Mucosa of descending colon (tissue), 3 donors: ENCODE measurements at places on chromosomes 11 and 22. TPM values are rescaled to one million over a fixed set of nuclear protein-coding genes. Genes with fewer than 3 reads are reported as not detected.
A peak's percentile ranks its signal among the peaks of the same experiment; 100 is the strongest.

DNA sequence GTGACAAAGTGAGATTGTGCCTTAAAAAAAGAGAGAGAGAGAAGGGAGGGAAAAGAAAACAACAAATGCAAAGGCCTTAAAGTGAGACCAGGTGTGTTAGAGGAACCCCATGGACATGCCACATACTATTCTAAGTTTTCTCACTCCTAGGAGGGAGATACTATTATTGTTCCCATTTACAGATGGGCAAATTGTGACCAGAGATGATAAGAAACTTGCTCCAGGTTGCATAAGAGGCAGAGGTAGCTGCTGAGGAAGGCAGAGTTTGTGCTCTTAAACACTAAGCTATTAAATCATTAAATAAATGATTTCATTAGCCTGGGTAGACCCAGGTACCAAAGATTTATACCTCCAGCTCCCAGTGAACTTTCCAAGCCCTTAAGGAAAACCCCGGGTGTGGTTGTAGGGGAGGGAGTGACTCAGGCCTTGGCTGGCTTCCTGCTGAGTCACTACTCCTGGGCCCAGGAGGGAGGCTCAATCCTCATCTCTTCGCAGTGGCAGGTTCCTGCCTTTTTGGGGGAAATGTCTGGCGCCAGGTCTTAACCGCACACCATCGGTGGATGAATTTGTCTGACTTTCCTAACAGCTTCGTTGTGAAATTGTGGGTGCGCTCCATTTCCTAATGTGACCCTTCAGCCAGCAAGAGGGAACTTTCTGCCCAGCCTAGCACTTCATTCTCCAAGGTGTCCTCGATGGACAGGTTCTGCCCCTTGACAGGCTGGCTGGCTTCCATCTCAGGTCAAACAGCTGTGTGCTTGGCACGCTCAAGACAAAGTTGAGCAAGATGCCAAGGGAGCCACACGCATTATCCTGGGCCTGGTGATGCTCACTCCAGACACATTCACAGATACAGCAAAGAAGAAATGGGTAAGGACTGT is 33.4 kb upstream of the PTPRJ start:
- peak; percentile 61 for DNase-seq

DNA sequence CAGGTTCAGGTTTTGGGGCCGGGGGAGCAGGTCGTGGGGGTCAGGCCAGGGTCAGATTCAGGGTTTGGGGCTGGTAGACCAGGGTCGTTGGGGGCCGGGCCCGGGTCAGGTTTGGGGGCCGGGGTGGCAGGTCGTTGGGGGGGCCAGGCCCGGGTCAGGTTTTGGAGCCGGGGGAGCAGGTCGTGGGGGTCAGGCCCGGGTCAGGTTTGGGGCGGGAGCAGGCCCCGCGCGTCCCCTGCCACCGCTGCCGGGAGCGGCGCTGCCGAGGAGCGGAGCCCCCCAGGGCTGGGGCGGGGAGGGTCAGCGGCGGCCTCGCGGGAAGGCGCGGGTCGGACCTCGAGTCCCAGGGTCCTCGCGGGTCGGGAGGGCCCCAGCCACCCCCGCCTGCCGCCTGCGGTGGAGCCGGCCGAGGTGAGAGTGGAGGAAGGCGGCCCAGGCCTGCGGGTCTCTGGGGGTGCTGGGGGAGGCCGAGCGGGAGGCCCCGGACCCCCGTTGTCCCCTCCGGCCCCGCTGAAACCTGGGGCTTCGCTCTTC is 535 bp downstream of the TRABD start:
- DNase-seq: peak; percentile 38

DNA sequence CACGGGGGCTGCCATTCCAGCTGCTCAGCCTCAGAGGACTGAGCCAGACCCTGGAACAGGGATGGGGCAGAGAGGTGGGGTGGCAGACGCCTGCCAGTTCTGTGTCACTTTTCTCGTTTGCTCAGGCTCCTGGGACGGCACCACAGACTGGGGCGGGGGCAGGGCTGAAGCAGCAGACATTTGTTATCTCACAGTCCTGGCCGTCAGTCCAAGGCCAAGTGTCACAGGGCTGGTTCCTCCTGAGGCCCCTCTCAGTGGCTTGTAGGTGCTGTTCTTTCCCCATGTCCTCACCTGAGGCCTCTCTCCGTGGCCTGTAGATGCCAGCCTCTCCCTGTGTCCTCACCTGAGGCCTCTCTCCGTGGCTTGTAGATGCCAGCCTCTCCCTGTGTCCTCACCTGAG is 24.7 kb downstream of the TPCN2 start:
- DNase-seq: no peak

GRCh38 chr11:83044958-83045712 is 26.6 kb downstream of the RAB30 start:
- DNase-seq: no peak

GRCh38 chr11:66157182-66157864 is 87.3 kb downstream of the PACS1 start:
- DNase-seq: no peak

DNA sequence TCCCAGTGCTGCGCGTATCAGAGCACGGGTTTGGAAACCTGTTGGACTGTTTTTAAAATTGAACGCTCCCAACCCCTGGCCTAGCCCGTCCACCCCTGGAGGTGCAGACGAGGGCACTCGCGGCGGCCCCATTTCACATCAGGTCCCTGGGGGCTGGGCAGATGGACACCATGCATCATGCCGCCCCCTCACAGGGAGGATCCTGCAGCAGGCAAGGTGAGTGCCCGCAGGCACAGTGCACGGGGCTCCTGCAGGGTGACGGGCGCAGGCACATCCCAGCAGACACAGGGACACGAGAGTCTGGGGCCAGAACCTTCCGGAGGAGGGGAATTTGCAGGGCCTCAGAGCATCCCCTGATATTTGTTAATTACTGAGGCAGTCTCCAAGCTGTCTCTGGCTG is 7.3 kb downstream of the ANO9 start:
- peak; percentile 8 for DNase-seq

- no peak for DNase-seq
Measured at GRCh38 chr22:45608763-45609180, 62.9 kb upstream of the ATXN10 start.

DNA sequence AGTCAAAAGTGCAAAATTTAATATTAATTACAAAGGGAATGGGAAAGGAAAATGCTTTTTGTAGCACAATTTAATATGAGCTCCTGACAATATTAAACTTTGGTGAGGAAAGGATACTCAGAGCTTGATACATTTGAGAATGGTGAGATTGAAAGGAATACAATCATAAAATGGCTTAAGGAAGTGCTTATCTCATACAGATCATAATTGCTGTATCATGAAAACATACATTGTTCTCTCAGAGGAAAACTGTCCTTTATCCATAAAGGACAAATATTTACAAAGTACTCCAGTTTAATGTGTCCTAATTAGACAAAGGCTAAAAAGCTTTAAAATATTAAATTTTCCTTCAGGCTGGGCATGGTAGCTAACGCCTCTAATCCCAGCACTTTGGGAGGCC is 260.4 kb downstream of the TMEM135 start:
- no peak for DNase-seq

DNA sequence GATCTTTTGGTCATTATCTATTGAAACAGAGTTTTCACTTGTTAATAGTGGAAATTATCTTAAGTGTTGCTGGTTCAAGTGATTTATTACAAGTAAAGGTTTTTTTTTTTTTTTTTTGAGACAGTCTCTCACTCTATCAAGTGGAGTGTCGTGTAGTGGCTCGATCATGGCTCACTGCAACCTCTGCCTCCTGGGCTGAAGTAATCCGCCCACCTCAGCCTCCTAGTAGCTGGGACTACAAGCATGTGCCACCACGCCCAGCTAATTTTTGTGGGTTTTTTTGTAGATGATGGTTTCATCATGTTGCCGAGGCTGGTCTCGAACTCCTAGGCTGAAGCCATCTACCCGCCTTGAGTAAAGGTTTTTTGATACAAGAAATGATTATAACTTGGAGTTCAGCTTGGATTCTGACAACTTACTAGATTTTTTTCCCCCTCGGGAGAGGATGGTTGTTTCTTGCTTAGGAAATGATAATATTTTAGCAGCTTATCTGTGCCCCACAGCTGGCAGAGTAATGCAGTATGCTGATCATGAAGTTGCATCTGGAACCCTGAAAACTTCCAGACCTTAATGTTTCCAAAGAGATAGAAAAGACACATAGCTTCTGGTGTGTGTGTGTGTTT is 68.9 kb downstream of the MTMR3 start:
- DNase-seq: no peak

DNA sequence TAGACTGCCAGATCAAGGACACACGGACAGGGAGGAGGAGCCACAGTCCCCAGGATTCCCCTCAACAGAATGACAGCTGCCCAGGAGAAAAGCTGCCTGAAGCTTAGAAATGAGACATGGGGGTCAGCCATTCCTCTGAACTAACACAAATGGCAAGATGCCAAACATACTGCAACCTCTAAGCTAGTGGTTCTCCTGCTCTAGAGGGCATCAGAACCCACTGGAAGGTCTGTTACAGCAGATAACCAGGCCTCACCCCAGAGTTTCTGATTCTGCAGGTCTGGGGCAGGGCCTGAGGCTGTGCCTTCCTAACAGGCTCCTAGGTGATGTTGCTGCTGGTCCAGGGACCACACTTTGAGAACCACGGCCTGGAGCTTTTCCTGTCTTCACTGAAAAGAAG is 28.6 kb upstream of the BID start:
- DNase-seq: no peak

DNA sequence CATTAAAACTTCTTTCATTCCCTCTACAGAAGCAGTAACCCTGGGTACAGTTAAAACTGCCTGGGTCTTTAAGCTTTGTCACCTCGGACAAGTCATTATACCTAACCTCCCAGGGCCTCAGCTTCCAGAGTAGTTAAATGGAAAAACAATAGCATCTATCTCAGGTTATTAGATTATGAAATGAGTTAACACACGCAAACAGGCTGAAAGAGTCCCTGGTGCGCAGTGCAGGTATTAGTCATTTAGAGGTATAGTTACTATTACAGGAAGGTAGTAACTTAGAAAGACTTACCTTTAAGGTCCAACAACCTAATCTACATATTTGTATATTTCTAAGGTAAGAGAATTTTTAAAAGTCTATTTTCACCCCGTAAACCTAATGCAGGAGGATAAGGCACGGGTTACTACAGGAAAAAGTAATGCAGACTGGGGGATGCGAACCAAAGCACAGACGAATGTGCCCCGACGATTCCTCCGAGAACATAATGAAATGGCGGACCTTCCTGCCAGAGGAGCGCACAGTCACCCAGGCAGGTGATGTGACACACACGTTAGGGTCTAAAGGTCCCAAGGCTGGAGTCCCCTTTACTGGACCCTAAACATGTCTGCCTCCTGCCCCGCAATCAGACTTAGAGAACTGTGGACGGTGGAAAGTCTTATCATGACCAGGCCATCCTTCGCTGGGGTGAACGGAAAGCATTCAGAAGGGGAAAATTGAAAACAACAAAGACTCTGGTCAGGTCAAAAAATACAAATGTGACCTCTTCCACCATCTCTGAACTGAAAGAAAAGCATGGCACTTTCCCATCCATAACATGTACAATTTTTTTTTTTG is 1.3 kb downstream of the NAP1L4 start:
- DNase-seq: no peak

DNA sequence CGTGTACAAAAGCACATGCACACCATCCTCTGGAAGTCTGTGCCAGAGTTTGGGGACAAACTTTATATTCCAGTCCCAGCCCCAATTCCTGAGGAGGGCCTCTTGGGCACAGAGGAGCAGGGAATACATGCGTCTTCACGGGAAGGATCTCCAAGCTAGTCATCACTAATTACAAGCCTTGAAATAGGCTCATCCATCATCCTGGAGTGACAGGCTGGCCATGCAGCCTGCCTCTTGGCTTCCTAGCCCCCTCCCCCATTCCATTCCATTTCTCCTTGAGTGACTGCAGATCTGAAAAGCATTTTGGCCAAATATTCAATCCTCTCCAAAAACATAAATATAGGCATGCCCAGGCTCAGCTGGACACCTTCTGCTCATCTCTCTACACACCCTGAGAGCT is 24.8 kb downstream of the SERPING1 start:
- DNase-seq: no peak

DNA sequence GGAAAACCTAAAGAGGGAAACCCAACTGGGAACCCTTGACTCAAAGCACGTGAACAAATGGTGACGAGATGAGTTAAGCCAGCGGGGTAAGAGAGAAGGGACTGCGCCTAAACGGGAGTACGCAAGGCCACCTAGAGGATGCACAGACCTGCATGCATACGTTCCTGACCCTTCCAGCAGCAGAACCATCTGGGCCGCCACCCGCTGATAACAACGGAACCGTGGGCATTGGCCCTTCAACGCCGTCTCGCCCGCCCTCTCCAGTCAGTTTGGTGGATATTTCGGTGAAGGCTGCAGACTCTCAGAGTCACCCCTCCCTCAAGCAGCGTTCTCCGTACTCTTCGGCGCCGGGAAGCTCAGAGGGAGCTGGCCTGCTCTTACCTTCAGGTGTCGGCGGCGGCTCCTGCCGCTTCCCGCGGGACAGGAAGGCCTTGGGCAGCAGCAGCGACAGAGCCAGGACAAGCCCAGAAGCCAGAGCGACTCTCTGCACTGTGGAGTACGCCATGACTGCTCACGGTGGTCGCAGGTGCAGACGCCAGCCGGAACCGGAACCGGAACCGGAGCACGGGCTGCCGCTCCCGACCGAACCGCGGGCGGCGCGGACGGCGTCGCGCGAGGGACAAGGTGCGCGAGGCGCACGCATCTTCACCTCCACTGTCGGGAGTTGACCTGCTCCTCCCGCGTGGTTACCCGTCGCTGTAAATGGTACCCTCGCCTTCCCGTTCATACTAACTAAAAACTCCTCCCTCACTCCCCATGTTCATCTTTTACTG is at the start of gene RIC3:
RIC3 (minus strand) TSS at position 541 of the 773 bp plus-strand sequence; CDS start at position 505, 36 bp downstream.
- peak; percentile 7 for DNase-seq

DNA sequence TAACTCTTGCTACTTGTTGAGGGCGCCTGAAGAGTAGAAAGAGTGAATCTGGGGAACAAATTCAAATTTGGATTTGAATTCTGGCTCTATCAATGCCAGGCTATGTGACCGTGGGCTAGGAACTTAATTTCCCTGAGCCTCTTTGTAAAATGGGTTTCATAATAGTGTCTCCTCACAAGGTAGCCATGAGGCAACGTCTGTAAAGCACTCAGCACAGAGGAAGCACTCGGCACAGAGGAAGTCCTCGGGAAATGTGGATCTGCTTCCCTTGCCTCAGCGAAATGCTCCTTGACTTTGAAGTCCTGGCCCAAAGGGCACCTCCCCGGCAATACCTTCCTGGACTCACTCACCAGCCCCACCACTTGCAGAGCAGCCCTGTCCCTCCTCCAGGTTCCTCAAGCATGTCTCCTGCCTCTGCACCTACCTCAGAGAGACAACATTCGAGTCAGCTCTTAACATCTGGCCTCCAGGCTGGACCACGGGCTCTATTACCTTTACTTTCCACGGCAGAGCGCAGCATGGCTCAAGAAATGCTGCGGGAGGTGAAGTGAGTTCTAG is 17.7 kb downstream of the CD6 start:
- no peak for DNase-seq

GRCh38 chr11:77122576-77123212 is 5.4 kb upstream of the MYO7A start:
- no peak for DNase-seq

GTSE1 gene
- 1.6 TPM for total RNA-seq

SCGB2A2 gene
- not detected for total RNA-seq

HPX gene
- 2.0 TPM for total RNA-seq

MS4A3 gene
- not detected for total RNA-seq

RASD2 gene
- 11.7 TPM for total RNA-seq

MRTFA gene
- 35.0 TPM for total RNA-seq

BLID gene
- total RNA-seq: not detected

AQP11 gene
- 4.7 TPM for total RNA-seq

APLNR gene
- total RNA-seq: 2.4 TPM

PYGM gene
- total RNA-seq: 21.1 TPM

DERL3 gene
- 18.8 TPM for total RNA-seq

MFNG gene
- total RNA-seq: 13.7 TPM
